CD4-positive, alpha-beta T cell treated with Interleukin-10 for 1 hour (primary cell): ENCODE measurements at places on chromosomes 2 and 18.

- DNase-seq = no peak
These were observed 38.0 kb downstream of the NPAS2 start for GRCh38 chr2:100857915-100858314.

DNA sequence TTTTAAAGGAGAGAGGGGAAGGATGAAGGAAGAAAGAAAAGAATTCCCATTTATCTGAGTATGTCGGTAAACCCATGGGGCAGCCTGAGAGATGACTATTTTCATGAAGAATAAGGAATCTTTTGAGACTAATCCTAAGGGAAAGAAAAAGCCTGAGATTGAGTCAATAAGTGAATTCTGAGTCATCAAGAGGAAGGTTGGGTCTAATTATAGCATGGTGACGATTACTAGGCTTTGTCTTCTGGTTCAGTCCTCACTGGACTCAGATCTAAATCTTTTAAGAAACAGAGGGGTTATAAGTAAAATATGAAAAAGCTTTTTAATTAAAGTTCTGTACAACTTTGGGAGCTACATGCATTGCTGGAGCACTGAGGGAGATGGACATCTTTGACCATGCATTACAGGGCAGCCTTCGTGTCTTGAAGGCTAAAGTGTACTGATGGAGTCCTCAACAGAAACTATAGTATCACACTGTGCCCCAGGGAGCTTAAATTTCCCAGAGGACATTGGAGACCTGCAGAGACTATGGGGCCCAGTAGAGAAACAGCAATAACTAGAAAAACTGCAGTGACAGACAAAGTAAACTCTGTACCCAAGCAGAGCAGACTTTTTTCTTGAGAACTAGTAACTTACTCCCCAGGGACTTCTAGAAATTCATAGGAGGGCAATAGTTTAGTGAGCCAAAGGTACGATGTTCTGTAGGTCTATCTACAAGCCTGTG, 260.9 kb downstream of the RAD51AP2 start:
- no peak for DNase-seq

- no peak for DNase-seq
These were observed 295.0 kb upstream of the HDAC4 start for GRCh38 chr2:239695728-239696240.

GRCh38 chr2:36438449-36438977, 82.9 kb downstream of the CRIM1 start:
- DNase-seq = no peak
